ENCODE measurements at places on chromosomes 2 and 18.

- DNase-seq = no peak
These were observed 130.2 kb upstream of the PID1 start for GRCh38 chr2:229401171-229401865.

- DNase-seq = no peak
These were observed 4.4 kb downstream of the CCDC88A start for GRCh38 chr2:55415300-55415699.

GRCh38 chr18:79479761-79480161 lies 84.0 kb downstream of the NFATC1 start:
- no peak for DNase-seq

DNA sequence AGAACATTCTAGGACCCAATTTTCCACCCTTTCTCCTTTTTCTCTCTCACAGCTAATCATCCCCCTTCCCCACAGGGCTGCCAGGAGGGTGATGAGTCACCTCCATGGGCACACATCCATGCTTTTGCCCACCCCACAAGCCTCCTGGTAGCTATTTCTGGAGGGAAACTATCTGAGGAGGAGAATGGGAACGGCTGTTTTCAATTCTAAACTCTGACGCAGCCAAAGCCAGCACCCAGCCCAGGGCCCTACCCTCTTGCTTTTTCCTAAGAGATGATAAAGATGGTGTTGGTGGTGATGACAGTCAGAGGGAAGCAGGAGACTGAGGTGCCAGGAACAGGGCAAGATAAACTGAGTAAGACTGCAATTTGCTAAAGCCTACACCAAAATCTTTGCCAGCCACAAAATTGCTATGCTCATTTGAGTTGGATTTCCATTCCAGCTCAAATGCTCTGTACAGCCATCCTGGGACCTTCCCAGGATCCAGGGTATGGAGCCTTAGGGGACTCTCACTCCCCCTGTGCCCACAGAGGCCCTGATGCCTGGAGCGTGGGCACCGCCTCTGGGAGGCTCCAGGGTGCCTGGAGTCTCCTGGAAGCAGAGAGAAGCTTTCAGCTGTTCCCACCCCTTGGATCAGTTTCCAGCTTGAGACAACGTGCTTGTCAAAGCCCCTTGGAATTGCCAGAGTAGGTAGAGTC lies 62.0 kb upstream of the FZD7 start:
- DNase-seq = no peak

DNA sequence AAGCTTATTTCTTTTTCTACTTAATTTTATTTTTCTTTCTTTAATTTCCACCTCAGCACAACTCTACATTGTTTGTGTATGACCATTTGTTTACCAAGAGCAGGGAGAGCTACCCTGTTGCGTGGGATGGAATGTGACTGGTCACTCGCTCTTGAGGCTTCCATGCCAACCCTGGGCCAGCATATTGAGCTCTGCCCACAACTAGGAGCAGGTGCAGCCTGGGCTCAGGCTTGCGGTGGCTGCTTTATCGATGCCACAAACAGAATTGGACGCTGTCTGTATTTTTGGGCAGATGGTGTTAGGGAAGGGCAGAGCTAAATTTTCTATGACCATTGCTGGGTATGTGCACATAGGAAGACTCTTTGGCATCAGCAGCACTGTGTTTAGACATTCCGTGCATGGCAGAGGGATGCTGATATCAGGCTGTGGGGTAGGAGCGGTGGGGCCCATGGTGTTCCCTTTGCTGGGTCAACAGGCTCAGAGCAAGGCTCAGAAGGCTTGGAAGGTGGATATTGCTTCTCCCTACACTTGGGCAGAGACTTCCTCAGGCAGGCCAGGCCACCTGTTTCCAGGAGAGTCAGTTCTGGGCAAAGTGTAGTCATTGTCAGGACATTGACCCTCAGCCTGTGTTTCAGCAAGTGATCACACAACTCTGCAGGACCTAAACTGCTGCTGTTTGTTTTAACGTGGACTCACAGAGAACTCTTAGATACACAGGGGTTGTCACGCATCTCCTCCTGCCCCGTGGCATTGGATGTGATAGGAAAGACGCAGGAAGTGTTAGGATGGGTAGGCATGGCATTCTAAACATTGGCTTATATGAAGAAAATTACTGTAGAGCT lies 40.2 kb downstream of the TMEM182 start:
- no peak for DNase-seq

GRCh38 chr2:204452464-204453023 lies 92.7 kb upstream of the PARD3B start:
- peak; percentile 99 for DNase-seq

DNA sequence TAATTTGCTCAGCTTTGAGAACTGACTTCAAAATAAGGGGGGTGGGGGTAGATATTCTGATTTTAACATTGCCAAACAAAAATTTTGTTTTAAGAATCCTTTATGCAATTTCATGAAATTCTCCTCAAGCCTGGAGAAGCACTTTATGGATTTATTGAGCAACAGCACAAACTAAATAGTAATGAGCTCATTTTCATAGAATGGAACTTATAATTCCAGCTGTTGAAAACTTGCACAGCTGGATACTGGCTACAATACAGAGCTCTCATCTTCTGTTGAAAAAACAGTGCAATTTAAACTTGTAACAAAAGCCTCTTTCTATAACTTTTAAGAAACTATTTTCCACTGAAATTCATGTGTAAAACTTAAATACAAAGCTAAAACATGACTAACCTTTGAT lies 137.6 kb upstream of the FN1 start:
- no peak for DNase-seq

- DNase-seq = peak; percentile 95
These were observed 41.9 kb downstream of the BABAM2 start for GRCh38 chr2:27932396-27932795.

DNA sequence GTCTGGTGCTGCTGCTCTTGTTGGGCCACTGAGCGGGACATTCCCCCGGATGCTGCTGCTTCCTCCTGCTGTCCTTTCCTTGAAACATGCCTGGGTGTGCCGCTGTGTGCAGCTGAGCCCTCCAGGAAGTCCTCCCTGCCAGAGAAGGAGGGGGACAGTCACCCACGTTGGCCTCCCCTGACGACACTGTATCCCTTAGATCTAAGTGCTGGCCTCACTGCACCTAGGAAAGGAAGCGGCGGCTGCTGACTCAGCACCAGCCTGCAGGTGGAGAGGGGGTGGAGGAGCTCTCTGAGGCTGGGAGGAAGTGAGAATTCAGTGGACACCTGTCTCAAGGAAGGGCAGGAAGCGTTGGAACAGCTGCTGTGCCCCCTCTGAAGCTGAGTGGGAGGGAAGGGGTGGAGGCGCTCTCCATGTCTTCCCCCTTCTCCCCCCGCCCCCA lies 239.8 kb downstream of the HAUS1 start:
- DNase-seq = peak; percentile 82

GRCh38 chr18:34787931-34788532 lies 77.9 kb downstream of the DTNA start:
- peak; percentile 70 for DNase-seq

DNA sequence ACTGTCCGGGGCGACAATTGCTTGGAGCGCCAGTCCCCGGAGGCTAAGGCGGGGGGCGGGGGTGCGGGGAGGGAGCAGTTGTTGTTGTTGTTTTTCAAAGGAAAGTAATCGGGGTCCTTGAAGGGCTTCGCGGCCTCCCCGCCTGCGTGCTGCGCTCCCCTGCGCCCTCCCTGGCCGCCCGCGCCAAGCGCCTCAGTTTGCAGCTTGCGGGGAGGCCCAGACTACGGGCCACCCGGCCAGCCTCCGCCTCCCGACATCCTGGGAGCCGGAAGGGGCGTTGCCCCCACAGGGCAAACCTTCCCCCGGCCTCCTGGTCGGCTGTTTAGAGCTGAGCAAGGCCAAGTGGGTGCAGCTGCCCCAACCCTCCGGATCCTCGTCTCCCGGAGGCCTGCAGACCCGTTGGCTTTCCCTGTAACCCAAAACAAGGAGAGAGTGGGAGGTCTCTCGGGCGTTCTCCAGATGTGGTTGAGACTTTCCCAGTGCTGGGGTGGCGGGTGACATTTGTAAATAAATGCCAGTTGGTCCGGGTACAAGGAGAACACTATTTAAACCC lies 3.7 kb upstream of the SIX3 start:
- DNase-seq = no peak

- no peak for DNase-seq
These were observed 111.8 kb downstream of the UGGT1 start for GRCh38 chr2:128202791-128203190.

DNA sequence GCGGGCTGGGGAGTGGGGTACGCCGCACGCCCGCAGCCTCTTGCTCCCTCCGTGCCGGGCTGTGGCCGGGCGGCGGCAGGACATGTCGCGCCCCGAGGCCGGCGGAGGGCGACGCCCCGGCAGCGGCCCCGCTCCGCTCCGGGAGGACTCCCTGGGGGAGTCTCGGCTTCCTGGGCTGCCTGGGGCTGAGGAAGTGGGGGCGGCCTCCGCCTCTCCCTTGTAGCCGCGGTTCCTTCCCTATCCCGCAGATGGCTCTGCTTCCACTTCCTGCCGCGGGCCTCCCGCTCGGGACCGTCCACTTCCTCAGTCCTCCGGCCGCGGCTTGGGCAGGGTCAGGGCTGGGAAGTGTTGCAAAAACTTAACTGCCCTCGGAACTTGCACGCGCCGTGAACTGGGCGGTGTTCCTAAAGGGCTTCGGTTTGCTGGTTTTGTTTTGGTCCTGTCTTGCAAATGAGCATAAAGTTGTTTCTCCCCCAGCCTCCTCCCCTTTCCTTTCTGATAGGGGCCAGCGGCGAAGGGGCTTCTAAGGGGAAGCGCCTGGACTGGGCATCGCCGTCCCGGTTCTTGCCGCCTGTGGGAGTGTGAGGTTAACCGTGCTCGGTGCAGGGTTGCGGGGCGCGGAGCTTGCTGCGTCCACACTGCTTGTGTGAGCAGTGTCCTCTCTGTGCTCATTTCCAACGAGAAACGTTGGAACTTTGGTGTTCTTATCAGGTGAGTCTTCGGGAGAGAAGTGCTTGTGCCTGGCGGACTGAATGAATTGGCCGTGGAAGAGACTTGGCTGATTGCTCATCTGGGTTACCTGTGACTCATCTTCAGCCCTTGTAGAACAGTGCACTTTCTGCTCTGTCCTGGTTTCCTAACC lies 600 bp downstream of the RALB start:
- DNase-seq = peak; percentile 84

DNA sequence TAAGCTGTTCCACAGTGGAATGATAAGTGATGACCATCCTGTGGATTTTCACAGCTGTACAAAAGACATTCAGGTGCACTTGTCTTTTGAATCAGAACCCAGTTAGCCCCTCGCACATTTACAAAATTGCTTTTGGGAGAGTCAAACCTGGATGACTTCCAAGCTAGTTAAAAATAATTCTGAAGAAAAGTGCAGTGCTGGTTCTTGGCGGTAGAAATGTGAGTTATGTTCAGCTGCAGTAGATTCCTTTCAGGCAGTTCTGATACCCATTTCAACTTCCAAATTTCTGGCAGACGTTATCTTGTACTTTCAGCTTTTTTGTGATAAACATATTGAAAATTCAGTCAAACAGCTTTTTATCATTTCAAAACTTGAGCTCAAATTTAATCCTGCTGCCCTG lies 324.7 kb downstream of the NRXN1 start:
- DNase-seq = no peak

GRCh38 chr2:227527351-227527750 lies 55.4 kb downstream of the AGFG1 start:
- no peak for DNase-seq

DNA sequence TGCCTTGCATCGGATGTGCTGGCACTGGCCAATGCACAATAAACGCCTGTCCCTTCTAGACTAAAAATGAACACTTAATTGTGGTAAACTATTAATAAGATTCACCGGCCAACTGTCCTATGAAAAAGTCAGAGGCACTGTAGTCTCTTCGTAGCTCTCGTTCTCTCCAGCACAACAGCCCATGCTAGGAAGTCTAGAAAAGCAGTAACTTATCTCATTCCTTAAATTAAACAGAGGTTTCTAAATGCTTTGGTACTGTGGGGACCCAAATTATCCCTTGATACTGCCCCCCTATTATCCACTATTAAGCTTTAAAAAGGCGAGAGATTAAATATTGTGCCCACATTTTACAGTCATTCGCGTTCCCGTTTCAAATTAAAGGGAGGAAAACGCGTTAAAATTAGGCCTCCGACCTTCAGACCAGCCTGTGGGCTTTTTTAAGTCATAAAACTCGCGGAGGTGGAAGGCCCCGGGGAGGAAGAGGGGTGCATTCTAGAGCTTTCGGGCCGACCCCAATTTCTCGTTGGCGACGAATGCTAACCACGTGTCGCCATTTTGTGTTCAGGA lies 1.5 kb upstream of the PCBP1 start:
- no peak for DNase-seq

- DNase-seq = no peak
These were observed 81.5 kb downstream of the XDH start for GRCh38 chr2:31333046-31333445.

- DNase-seq = peak; percentile 70
These were observed 43.3 kb upstream of the PLB1 start for GRCh38 chr2:28452534-28453081.

DNA sequence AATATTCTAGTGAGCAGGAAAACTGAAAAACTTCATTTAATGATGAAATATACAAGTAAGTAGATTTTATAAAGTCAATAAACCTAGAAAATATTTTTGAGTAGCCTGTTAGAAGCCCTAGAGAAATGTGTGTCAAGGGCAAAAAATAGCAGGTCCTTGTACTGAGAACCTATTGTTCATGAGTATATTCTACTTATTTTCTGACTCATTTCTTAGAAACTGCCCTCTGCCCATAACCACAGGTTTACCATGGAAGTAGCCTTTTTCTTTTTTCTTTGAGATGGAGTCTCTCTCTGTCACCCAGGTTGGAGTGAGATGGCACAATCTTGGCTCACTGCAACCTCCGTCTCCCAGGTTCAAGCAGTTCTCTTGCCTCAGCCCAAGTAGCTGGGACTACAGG lies 19.4 kb upstream of the SELENOI start:
- no peak for DNase-seq

Data from kidney tubule cell (primary cell).